Stimulated activated CD8-positive, alpha-beta memory T cell treated with anti-CD3 and anti-CD28 coated beads, Interleukin-4, amount 100 ng/mL, for 1 hour (primary cell): ENCODE measurements at places on chromosomes 7 and 10.

- no peak for DNase-seq
These were observed 12.3 kb upstream of the C10orf71 start for GRCh38 chr10:49286686-49287085.

DNA sequence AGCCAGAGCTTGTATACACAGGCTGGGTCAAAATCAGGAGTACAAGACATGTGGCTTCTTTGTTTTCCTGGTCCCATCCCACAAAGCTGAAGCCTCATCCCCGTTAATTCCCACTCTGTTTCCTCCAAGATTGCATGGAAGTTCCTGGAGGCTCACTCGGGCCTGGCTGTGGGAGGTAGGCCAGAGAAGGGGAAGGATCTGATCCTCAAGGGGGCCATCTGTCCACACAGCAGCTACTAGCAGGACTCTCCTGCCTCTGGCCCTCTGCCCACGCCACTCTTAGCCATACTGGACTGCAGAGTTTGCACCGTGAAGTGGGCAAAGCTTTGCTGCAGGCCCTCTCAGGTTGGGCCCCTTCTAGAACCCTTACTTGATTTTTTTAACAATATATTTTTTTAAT is 160.6 kb downstream of the FGFR2 start:
- DNase-seq = no peak

DNA sequence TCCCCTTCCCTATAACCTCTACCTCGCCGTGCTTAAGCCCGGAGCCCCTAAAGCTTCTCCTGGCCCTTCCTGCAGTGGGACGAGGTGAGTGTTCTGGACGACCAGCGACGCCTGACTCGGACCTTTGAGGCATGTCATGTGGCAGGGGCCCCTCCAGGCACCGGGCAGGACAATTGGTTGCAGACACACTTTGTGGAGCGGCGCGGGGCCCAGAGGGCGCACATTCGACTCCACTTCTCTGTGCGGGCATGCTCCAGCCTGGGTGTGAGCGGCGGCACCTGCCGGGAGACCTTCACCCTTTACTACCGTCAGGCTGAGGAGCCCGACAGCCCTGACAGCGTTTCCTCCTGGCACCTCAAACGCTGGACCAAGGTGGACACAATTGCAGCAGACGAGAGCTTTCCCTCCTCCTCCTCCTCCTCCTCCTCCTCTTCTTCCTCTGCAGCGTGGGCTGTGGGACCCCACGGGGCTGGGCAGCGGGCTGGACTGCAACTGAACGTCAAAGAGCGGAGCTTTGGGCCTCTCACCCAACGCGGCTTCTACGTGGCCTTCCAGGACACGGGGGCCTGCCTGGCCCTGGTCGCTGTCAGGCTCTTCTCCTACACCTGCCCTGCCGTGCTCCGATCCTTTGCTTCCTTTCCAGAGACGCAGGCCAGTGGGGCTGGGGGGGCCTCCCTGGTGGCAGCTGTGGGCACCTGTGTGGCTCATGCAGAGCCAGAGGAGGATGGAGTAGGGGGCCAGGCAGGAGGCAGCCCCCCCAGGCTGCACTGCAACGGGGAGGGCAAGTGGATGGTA is 9.2 kb downstream of the EPHB6 start:
- DNase-seq = no peak

- no peak for DNase-seq
These were observed 12.3 kb downstream of the KCNIP2 start for GRCh38 chr10:101831169-101831811.

DNA sequence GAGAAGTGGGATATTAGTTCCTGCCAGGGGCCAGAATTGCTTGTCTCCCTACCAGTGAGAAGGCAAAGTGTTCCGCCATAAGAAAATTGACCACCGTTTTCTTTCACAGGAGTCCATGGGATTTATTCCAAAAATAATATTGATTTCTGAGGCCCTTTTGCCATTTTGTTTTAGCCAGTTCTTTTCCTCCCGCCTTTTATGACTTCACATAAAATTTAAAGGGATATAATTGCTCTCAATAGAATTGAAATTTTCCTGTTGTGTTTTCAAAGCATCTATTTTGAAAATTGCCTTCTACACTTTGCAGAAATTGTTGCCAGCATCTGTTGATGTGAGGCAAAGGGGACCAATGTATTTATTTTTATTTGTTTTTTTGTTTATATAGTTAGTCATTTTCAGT is 53.6 kb downstream of the PLCE1 start:
- DNase-seq = no peak

- no peak for DNase-seq
These were observed 46.1 kb upstream of the SEPTIN7 start for GRCh38 chr7:35754741-35755140.

- DNase-seq = no peak
These were observed 37.6 kb downstream of the ANK3 start for GRCh38 chr10:60352105-60352504.

DNA sequence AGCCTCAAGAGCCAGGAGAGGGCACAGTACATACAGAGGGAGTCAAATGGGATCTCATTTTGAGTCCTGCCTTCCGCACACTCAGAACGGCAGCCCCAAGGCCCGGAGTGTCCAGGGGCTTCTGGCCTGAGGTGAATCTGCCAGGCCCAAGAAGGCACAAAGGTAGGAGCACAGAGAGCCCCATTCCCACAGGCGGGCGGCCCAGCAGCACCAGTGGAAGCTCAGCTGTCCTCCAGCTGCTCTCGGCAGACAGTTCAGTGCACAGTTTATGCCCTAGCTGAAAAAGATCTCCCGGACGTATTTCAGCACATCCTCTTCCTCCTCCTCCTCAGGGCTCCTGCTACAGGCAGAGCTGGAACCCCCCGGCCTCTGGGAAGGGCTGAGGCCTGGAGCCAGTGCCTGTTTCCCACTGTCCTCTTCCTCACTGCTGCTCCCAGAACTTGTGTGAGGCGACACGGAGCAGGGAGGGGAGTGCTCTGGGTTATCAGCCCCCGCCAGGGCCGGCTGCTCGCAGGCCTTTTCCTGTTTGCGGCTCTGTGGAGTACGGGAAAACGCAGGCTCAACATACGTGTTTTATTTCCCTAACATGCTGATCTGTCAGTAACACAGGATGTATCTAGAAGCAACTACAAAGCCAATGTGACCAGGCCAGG is 4.0 kb downstream of the CYREN start:
- DNase-seq = no peak

GRCh38 chr7:112485766-112486165 is 5.0 kb downstream of the LSMEM1 start:
- DNase-seq = no peak

DNA sequence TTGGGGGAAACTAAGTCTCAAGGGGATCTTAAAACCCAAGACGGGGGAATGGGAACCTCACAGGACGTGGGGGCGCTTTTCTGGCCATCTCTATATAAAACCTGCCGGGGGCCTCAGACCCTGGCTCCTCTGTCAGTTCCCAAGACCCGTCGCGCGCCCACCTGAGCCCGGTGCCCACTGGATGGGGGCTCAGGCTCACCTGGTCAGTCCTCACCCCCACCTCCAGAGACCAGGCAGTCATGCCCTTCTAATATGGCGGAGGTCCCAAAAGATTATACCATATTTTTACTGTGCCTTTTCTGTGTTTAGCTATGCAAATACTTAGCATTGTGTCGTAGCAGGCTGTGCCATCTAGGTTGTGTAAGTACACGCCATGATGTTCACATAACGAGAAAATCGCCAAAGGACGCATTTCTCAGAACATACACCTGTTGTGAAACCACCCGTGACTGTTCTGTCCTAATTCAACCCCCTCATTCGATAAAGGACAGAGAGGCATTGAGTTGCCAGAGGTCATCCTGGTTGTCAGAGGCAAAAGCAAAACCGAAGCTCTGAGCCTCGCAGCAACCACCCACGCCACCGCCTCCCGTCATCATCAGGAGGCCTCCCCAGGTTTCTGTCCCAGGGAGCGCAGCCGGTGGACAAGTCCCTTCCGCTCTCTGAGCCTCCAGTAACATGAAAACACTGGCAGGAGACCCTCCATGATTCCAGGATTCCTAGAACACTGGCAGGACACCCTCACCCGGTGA is 28.9 kb downstream of the OAT start:
- DNase-seq = no peak

DNA sequence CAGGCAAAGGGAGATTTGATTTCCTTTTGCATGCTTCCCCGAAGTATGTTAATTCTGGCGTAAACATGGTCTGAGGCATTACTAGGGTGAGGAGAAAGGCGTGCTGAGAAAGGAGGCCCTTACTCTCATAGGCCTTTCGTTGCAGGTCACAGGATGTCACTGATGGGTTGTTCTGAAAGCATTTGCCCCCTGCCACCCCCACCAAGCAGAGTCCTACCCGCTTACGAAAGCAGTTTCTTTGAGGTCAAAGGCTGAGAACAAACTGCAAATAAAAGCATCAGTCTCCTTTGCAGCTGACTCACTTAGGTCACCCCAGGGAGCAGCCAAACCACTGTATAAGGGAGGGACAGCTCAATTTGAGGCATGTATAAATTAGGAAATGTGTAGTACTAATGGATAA is 57.1 kb downstream of the BPGM start:
- DNase-seq = no peak

GRCh38 chr7:131072505-131073091 is 255.1 kb upstream of the MKLN1 start:
- no peak for DNase-seq

DNA sequence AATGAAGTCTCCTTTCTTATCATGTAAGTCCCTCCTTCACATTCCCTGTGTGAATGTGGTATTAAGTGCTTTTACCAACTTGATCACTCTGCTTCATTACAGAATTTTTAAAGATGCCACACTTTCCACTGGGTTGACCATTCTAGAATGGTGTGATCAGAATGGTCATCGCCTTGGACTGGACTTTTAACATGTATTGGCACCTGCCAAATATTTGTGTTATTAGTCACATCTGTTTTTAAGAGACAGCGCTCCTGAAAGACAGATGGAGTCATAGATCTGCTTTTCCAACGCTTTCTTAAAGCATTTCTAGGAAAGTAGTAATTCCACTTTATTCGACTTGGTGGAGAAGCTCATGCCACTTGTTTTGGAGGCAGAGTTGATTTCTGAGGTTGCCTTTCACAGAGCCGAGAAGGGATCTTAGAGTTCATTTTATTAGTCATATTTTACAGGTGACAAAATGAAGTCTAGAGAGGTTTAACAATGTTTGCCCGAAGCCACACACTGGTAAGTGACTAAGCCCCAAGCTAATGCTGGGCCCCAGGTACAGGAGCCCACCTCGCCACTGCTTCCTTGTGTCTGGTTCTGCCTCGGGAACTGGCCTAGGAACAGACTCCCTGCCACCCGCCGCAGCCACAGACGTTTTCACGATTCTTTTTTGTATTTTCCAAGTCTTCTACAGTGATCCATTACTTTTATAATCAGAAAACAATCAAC is 10.4 kb upstream of the BAMBI start:
- no peak for DNase-seq

DNA sequence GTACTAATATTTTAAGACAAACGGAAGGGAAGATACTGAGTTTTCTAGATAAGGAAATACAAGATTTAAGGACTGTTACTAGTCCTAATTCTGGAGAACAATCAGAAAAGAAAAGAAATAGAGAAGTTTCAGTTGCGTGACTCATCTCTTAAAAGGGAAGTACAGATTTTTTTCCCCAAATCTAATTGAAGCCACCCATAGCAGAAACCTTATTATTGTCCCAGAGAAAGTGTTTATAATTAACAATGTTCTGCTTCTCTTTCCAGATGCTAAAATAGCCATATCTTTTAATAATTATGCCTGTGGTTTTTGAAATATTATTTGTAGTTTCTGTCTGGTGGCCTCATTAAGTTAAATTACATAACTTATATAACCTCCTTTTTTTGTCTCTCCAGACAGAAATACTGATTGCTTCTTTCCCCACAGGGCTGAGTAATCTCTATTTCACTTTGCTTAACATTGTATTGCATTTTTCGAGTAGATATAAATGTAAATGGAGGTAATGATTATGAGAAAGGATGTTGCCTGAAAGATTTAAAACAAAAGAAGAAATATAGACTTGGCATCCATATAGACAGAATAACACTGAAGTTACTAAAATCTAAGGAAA is 240.7 kb upstream of the MBL2 start:
- DNase-seq = no peak

DNA sequence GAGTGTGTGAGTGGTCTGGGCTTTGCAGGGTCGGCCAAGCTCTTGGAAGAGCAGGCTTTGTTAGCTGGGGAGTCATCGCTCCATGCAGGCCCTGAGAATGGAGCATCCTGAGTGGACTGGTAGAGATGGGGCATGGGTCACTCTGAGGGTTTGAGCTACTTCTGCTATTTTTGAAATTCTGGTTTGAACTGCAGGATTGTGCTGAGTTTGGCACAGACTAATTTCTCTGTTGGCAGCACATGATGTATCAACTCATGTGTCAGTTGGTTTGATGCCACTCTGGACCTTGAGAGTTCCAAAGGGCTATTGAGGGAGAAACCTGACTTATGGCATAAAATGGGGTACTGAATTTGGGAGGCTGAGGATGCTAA is 56.3 kb downstream of the LRMDA start:
- DNase-seq = no peak

- DNase-seq = no peak
These were observed 52.2 kb downstream of the CUBN start for GRCh38 chr10:17077346-17077781.

DNA sequence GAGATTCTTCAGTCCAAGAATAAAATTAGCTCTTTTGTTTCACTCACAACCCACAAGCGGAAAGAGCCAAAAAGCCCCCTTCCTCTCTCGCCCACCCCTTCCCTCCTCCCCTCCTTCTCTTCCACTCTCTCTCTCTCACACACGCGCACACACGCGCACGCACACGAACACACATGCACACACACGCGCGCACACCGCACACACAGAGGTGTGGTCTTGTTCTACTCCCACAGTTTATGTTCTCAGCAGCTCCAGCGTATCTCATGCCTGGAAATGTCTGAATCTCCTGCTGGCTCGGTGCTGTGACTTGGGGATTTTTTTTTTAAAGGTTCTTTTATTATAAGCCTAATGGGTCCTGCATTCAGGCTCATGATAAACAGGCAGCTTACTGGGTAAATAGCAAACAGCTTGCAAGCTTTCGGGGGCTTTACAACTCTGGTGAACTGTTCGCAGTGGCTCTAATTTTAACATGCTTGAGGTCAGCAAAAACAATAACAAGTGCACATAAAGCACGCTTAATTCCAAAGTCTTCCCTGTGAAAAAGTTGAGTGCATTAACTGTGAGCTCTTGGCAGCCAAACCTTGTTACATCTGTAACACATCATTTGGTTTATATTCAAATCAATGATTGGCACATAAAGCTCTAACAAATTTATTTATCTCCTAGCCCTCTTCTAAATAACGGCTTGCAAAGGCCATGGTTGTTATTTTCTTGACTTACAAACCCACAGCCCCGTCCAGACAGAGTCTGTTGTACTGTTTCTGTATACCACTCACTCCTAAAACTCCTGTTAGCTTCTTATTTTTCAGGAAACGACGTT is 424.1 kb upstream of the MGMT start:
- DNase-seq = no peak
